ENCODE measurements at places on chromosomes 1 and 21.

DNA sequence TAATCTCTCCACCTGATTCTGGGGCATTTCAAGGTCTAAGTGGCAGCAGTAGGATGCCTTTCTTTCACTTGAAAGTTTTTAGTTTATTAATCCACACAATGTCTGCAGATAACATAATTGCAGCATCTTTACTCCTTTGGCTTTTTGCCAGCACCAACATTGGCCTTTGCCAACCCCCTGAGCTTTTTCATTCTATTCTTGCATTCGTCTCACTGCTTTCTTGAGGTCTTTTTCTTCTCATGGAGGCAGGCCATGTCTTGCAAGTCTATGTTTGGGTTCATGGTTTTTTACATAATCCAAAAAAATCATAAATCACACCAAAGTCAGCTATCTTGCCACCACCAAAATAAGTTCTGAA lies 30.4 kb upstream of the COG2 start:
- no peak for DNase-seq

DNA sequence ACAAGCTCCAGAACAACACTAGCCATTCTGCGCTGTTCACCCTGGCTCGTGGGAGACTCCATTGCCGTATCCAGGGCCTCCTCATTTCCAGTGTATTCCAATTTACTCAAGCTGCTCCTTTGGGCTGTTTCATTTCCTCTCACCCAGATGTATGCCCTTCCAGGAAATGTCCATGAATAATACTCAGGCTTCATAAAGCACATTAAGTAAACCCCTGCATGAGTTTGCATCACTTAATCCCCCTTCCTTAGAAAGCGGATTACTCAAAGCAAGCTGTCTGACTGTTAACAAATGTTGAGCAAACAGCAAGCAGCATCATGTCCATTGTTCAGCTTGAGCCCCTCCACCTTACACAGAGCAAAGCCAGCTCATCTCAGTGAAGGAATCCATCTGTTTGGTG lies 403.6 kb upstream of the PBX1 start:
- DNase-seq = no peak

- no peak for DNase-seq
Measured at GRCh38 chr21:28731700-28732321, 260.9 kb downstream of the LTN1 start.

GRCh38 chr1:179953974-179954492 lies 577 bp upstream of the CEP350 start:
- no peak for DNase-seq

DNA sequence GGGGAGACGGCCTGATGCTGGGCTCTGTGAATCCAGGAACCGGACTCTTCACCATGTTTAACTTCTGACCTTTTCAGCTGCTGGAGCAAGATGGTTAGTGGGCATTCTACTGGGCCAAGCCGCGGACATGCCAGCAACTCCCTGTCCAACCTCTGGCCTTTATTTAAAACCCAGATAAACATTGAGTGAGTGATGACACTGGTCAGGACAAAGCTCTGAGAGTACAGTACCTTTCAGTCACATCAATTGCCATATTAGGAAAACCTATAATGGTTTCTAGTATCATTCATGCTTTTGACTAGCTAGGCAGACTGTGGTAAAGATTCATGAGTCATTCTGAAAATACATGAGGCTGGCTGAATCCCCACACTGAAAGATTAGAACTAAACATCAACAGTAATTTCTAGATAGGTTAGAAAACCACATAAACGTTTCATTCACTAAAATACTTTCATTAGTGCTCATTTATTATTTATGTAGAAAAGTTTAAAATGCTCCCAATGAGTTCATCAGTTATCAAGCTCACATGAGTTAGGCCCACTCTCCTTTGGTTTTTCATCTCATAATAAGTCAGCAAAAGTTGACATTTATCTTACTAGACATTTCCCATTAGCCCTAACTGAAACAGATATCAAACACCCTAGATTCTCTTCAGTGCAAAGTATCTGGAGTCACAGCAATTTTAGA lies 7.1 kb upstream of the ACTA1 start:
- no peak for DNase-seq

GRCh38 chr1:8945568-8945967 lies at the start of gene CA6:
TSS of gene CA6 (plus strand) at chr1:8945868. CDS start at chr1:8945887, 19 bp downstream.
- DNase-seq = no peak

DNA sequence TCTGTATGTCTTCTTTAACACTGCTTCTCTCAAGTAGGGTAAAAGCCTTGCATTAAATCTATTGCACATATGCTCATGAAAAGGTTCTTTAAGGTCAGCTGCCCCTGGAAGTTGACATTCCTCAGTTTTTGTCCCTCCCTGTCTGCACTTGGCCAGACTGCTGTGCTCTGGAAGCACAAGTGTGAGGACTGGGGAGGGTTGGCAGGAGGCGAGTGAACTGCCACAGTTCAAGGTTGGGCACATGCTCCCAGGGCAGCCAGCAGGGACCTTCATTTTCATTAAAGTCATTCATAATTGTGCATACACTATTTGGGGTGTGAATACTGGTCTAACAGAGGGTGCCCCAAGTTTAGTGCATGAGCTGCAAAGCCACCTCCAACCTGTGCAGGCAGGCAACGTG lies 10.9 kb upstream of the THEM5 start:
- DNase-seq = no peak

DNA sequence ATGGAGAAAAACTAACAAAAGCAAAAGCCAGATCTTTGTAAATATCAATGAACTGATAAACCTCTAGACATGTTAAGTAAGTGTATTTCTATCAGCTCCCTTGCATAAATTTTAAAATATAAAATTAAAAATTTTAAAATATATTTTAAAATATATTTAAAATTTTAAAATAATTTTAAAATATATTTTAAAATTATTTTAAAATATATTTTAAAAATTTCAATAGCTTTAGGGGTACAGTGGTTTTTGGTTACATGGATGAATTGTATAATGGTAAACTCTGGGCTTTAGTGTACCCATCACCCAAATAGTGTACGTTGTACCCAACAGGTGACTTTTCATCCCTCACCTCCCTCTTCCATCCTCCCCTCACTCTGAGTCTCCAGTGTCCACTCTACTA lies 279.2 kb downstream of the SDCCAG8 start:
- DNase-seq = no peak

DNA sequence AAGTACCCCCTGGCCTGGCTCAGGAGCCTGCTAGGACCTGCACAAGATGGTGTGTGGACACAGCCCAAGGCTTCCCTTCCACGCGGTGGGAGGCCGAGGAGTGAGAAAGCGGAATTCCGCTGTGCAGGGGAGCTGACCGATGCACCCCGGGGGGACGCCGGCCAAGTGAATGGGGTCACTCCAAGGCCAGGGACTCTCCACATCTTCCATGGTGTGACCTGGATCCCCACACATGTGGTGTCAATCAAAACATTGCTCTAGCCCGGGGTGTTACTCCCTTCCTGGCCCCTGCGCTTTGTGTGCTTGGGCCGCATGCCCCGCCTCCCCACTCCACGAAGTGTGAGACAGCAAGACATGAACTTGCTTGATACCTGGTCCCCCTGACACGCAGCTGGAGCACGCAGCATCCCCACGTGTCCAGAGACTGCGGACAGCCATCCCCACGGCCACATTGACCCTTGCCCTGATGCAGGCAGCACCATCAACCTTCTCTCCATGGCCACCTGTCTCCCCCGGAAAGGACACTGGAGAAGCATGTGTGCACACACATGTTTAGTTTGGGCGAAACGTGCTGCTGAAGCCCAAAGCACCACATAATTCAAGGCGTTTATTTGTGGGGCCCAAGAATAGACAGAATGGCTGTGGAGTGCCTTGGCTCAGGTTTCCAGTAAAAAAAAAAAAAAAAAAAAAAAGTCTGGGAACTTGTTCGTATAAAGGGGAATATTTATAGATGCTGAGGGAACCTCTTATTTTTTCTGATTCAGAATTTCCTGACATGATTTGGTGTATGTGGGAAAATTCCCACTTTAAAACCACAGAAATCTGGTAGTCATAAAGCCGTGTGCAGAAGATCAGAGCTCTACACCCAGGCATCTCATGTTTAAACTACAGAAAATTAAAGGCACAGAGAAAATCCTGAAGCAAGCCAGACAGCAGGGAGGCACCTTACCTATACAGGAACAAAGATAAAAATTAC lies 171.7 kb downstream of the HUNK start:
- no peak for DNase-seq

DNA sequence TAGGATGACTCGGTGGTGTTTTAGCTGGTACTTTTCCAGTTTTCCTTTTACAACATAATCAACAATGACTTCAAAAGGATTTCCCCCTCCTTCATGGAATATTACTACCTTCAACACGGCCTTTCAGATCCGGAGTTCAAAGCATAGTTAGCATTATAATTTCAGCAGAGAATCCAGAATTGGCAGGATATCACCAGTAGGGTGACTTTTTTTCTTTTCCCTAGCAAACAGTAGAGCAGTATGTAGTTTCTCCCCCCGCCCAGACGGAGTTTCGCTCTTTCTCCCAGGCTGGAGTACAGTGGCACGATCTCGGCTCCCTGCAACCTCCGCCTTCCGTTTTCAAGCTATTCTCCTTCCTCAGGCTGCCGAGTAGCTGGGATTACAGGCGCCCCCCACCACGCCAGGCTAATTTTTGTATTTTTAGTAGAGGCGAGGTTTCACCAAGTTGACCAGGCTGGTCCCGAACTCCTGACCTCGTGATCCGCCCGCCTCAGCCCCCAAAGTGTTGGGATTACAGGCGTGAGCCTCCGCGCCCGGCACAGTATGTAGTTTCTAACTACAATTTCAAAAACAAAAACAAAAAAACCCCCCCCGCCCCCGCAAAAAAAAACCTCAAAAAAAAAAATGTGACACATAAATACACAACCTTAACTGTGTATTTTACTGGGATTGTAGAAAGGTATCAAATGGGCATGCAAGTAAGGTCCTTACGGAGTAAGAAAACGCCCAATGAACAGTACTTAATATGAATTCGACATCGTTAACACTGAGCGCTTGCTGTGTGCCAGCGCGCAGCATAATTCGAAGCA lies 1.5 kb upstream of the COX20 start:
- DNase-seq = peak; percentile 67

DNA sequence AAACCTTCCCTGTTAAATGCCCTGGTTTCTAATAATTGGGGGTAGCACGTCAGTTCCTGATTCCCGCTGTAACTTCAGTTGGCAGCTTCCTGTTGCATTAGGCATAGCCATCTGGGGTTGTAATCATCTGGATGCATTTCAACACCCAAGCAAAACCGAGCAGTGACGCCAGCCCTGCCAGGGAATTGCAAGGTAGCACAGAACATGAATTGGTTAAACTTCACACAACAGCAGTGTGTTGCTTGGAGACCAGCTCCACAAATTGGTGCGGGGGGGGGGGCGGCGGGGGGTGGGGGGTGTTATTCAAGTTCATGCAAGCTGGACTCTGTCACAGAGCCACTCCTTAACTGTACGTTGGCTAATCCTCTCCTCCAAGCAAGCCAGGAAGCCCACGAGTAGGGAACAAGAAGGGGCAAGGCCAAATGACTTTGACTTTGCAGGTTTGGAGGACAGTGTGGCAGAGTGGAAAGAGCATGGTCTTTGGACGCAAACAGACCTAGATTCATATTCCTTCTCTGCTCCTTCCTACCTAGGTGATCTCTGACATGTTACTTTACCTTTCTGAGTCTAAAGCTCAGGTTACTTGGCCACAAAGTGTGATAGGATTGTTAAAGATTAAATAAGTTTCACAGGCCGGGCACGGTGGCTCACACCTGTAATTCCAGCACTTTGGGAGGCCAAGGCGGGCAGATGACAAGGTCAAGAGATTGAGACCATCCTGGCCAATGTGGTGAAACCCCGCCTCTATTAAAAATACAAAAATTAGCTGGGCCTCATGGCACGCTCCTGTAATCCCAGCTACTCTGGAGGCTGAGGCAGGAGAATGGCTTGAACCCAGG lies 4.7 kb downstream of the LAX1 start:
- no peak for DNase-seq

DNA sequence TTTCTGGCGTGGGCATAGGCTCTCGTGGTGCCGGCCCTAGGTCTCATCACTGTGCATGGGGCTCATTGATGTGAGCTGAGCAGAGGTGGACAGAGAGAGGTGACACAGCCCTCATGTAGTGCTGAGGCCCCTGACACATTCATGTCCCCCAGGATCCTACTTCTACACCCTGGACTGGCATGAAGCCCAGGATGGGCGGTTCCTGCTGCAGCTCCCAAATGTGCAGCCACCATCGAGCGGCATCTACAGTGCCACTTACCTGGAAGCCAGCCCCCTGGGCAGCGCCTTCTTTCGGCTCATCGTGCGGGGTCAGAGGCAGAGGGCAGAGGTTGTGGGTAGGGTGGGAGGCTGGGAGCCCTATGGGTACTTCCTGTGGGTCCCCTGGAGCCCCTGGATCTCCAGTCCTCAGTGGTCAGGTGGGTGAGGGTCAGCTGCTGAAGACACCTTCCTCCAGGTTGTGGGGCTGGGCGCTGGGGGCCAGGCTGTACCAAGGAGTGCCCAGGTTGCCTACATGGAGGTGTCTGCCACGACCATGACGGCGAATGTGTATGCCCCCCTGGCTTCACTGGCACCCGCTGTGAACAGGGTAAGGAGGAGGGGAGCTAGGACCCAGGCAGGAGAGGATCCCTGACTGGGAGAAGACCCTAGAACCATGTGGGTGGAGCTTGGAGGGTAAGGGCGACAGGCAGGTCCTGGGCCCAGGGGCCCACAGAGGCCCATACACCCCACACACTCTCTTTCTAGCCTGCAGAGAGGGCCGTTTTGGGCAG lies 6.1 kb downstream of the TIE1 start:
- no peak for DNase-seq
